ENCODE measurements at places on chromosomes 4 and X.

- peak; percentile 34 for DNase-seq
Observed at GRCh38 chr4:89957046-89957926, 62.6 kb downstream of the MMRN1 start.

DNA sequence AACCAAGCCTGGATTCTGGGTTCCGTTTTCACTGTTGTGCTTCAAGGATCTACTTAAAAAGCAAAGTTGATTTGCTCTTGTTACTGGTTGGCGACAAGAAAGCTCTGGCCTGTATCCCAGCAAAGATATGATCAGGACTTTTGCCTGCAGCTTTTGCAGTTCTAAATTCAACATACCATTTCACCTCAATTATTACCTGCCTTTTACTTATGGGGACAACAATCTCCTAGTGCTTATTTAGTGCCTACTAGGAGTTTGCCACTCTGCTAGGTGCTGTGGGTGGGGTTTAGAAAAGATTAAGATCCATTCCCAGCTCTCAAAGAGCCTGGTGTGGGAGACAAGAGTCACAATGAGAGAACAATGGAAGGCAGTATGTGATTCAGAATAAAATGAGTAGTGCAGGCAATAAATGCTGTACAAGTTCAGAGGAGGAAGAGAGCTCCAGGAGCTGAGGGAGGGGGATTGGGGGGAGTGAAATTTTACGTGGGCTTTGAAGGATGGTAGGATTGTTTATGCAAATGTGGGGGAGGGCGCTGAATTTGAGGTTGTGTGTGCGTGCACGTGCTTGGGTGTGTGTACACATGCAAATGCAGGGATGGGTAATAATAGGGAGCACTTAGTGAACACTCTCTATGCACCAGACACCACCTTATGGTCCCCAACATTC is 5.0 kb upstream of the TMEM164 start:
- DNase-seq, result peak; percentile 5

- no peak for DNase-seq
Observed at GRCh38 chrX:10841579-10841978, 221.2 kb upstream of the MID1 start.

GRCh38 chr4:161604516-161605300 is 559.1 kb downstream of the FSTL5 start:
- no peak for DNase-seq

GRCh38 chr4:103499094-103499493 is 220.7 kb downstream of the TACR3 start:
- no peak for DNase-seq

- no peak for DNase-seq
Observed at GRCh38 chr4:121376556-121376955, 4.3 kb downstream of the QRFPR start.

DNA sequence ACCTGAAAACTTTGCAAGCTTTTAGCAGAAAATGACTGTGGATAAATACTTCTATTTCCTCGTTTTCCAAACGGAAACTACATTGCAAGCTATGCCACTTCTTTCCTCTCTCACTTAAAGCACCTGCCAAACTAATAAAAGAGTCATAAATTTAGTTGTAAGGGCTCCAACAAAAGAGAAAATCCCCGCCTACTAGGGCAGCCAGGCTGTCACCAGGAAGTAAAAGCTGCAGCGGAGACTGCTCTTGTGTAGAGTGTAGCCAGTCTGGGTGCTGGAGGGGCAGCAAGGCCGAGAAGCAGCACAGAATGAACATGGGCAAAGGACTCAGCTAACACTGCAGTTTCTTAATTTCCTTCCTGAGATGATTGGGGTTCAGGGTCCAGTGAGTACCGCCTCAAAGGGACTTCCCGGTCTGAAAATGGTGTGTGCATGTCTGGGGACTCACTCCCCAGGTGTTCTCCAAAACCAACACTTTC is 89.3 kb upstream of the MAML3 start:
- peak; percentile 41 for DNase-seq

- DNase-seq, result no peak
Observed at GRCh38 chr4:8052160-8052691, 106.4 kb downstream of the ABLIM2 start.

DNA sequence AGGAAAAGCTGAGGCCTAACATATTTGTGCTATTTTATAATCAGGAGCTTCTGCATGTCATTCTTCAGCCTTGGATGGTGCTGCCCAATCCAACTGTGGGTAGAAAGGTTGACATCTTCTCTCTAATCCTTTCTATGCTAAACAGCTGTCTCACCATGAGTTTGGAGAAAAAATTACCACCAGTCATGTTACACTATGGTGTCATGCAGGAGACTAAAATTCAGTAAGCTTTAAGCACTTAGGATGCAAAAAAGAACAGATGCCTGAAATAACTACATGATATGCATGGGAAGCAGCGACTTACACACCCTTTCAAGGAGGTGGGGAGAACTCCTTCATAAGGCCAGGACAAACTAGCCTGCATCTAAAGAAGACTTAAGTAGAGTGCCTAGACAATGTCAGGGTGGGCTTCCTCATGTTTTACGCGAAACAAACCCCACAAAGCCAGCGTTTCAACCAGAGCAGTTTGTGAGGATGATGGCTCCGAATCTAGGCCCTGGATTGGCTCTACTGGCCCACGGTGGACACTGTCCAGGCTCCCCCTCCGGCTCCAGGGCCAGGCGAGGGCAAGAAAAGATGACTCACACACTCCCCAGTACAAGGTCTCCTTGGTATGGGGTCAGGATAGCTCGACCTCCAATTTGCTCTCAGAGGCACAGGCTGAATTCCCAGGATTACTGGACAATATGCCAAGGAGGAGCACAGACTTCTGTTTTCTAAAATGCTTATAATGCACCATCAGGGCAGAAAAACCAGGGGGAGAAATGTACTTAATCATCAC is 45.1 kb downstream of the STX18 start:
- DNase-seq, result no peak

DNA sequence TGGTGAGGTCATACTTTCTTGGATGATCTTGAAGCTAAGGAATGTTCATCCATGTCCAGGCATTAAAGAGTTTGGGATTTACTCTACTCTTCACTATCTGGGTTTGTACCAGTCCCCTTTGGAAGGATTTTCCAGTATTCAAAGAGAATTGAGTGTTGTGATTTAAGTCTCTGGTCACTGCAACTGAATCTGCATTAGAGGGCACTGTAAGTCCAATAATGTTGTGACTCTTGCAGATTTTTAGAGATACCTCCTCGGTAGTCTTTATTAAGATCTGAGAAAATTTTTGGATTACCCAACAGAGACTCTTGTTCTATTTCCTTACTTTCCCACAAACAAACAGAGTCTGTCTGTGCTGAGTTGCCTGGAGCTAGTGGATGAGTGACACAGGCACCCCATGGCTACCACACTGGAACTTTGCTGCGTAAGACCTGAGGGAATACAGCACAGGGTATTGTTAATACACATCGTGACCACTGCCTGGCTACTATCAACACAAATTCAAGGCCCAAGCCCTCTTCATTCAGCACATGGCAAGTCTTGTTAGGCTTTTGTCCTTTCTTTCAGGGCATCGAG is 357.1 kb upstream of the KLHL4 start:
- DNase-seq, result no peak

GRCh38 chr4:167787231-167787630 is 305.1 kb upstream of the ANXA10 start:
- no peak for DNase-seq

Measured in neural progenitor cell (in vitro differentiated cells).